ENCODE measurements at places on chromosomes 7 and 10.

DNA sequence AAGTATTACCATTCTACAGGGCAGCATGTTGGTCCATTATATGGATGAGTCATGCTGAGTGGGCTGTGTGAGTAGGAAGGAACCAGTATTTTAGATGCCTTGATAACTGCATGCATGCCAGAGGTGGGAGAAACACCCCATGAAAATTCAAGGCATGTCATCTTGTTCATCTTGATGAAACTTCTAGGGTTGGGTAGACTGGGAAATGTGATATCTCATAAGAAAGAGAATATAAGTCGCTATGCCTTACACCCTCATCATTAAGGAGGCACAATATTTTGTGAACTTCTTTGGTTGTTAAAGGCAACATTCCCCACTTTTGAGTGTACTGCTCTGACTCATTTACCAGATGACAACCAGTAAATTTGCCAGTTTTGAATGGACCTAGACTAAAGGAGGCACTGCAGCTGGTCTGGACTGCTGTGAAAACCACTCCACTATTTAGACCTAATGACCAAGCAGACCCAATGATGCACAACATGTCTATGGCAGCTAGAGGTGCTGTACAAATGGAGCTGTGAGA lies 48.0 kb downstream of the ZNF365 start:
- DNase-seq = no peak

DNA sequence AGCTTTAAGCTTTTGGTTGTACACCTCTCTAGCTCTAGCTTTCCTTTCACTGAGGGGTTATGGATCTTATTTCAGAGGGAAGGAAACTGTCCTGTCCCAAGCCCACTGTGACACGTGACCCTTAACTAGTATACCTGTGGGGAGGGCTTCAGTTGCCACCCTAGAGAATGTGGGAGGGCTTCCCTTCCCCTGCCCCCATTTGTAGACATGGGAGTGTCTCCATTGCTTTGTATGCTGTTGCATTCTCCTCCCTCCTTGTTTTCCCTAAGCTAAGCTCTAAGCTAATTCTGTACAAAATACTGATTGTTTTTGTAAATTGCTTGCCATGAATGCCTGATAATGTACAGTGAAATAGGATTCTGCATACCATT lies 11.2 kb downstream of the LUC7L2 start:
- no peak for DNase-seq

DNA sequence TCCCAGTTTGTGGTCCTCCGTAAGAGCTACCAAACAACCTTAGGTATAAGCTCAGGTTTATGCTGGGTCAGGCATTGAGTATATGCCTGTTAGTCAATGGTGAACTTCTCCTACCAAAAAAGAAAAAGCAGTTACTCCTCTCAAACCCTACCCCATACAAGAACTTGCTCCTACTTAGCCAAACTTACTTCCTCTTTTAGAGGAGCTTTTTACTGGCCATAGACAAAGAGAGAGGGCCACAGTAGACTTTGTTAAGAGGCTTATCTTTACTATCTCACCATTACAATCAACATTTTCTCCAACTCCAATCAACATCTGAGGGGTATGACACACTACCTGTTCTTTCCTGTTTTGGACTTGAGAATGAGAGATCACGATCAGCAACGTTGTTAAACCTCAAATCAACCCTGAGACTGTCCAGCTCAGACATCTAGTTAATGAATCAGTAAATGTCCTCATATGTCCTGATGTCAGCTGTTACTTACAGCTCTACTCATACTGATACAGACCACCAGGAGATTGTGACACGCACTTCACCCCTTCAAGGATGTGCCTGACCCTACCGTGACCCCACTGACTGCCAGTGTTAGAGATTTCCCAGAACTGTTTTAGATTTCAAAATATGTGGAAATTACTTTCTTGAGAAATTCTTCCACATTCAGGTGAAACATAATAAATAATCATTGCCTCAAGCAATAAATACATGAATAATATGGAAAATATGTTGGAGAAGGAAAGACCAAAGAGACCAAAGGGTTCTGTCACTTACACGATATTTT lies 18.4 kb upstream of the CCDC71L start:
- peak; percentile 9 for DNase-seq

DNA sequence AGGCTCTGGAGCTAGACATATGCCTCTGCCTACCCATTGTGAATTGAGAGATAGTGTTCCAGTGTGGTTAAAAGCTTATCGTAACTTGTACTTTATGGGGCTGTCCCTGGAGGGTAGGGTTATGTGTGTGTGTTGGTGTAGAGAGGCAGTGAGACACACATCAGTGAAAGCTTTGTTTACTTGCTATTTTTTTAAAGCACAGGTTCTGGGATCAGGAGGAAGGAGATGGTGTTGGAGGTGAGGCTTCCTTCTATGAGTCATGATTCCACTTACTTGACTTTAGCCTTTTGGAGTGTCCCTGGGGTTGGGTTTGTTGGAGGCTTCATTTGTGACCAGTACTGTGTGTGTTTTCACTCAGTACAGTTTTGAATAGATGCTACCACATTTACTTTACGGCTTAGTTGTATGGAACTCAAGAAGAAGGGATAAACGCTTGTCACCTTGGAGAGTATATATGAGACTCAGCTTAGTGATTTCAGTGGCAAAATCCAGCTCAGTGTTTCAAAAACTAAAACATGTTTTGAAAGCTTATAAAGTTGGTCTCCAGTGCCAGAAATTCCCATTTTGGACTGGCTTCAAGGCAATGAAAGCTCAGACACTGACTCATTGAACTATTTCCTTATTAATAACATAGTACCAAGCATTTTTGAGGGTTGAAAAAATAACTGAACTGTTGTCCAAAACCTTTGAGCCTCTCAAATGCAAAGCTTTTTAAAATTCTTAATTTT lies 106.2 kb downstream of the PLXDC2 start:
- DNase-seq = no peak

- DNase-seq = no peak
Observed at GRCh38 chr7:45219130-45219529, 61.5 kb downstream of the RAMP3 start.

DNA sequence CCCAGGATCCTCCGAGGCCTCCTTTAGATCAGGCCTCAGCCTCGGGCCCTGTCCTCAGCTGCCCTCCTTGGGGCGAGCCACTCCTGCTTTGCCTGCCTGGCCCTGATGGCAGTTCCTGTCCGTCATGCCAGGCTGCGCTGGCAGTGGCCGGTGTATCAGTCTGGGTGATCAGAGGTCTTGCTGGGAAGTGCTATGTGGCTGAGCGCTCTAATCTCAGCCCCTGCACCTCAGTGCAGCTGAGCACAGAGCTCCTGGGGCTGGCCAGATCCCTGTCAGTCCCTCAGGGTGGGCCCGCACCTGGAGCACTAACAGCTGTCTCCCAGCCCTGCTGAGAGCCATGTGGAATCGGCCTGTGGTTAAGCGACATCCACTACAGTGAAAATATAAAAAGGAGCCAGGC lies 14.8 kb upstream of the CFAP46 start:
- no peak for DNase-seq

GRCh38 chr10:126536148-126536547 lies 134.3 kb downstream of the C10orf90 start:
- no peak for DNase-seq

GRCh38 chr10:29028486-29028885 lies 260.4 kb upstream of the LYZL1 start:
- no peak for DNase-seq

DNA sequence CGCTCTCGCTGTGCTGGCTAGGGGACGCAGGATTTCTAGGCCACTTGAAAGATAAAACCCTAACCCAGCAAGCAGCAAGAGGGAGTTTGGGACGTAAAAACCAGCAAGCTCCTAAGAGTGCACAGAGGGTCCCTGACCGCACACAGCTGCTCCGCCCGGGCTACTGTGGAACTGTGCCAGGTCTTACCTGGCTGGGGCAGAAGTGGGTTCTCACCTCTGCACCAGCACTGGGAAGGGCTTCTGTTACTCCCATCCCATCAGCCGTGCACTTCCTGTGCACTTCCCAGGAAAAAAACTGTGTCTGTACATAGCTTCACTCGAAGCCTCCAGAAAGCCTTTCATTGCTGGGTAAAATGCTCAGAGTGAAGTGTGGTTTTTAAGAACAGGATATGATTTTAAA lies 45.9 kb upstream of the PTF1A start:
- no peak for DNase-seq

DNA sequence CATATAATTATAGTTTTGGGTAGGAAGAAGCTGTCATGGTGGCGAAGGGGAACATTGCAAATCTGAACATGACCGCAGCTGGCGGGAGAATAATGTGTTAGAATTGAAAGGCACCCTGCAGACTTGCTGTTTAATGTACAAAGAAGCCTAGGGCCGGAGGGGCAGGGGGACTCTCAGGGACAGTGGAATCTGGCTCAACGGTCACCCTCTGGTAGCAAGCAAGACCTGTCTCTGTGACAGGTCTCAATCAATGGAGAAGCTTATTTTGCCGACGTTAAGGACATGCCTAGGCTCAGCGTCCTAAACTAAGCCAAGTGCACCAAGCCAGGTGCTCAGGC lies 177.3 kb downstream of the NSUN6 start:
- no peak for DNase-seq

DNA sequence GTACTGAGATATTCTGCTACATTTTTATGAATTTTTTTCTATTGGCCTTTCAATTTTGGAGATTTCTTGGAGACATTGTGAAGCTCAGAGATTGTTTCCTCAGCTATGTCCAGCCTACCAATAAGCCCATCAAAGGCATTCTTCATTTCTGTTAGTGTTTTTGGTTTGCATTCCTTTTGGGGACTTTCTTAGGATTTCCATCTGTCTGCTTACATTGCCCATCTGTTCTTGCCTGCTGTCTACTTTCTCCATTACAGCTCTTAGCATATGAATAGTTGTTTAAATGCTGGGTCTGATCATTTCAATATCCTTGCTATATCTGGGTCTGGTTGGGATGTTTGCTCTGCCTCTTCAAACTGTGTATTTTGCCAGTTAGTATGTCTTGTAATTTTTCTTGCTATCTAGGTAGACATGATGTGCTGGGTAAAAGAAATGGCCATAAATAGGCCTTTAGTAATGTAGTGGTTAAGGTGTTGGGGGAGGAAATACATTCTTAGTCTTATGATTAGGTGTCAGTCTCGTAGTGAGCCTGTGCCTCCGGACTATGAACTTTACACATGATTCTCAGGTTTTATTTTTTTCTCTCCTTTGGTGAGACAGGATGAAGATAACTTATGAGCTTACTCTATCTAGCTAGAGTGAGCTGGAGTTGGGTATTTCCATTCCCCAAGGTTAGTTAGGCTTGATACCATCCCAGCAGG lies 32.6 kb upstream of the NME8 start:
- DNase-seq = no peak

DNA sequence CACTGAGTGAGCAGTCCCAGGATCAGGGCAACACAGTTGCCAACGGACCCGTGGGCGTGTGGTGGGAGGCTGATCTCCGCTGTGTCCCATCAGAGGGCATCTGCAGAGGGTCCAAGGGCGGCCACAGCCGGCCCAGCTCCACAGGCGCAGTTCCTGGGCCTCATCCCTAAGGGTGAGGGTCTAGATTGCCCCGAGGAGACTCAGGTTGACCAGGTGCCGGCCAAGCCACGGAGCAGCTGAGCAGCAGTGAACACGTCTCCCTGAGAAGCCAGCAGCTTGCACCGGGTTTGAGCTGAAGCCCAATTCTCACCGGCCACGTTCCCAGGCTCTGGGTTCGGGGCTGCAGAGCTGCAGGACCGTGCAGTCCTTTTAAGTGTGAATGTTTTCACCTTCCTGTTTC lies 58.8 kb upstream of the ADGRA1 start:
- DNase-seq = no peak

DNA sequence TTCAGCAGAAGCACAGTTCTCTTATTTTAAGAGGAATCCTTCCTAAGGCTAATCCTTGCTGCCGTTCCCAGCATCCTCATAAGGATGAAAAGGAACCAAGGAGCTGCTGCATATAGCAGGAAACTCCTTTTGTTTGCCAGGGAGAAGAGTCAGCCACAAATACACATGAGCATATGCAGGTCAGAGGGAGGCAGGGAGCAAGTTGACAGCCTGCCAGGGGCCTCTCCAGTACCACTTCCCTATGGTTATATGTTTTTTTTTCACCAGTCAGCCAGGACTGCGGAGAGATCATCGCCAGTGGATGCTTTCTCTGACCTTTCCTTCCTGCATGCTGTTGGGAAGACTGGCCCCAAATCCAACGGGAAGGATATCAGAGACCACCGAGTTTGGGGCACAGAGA lies 39.8 kb downstream of the SLC35B4 start:
- DNase-seq = no peak

DNA sequence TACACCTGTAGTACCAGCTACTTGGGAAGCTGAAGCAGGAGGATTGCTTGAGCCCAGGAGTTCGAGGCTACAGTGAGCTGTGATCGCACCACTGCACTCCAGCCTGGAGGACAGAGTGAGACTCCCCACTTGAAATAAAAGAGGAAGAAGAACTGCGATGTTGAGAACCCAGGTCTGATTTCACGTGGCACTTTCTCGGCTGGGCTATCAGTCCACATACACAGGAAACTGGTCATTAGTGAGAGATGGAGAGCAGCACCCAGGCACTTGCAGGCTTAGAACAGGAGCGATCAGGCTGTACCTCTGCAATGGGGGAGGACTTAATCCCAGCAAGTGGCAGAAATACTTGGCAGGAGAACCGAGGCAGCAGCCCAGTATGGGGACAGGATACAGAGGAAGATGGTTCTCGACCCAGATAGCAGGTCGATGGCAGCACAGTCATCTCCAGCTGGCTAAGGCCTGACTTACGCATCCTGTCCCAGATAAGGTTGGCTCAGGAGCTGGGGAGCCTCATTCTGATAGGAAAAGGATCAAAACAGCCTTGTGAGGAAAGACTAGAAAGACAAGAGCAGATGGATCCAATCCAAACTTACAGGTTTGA lies 487.7 kb upstream of the AUTS2 start:
- no peak for DNase-seq

DNA sequence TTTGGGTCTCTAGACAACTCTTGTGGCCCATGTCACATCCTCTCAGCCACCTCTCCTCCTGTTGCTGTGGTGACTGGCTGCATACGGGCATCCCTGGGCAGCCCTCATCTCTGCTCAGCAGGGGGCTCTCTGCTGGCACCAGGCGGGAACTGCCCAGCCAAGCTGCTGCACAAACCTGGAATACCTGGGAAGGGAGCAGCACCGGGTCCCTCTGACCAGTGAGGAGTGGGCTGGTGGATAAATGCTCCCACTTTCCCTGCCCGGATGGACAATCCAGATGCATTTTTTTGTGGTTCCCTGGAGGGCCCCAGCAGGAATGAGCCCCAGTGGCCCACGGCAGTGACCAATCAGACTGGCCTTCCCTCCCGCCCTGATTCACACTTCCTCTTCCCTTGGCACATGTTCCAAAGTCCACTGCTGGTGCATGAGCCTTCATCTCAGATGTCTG lies 21.9 kb downstream of the GRID1 start:
- DNase-seq = no peak

- no peak for DNase-seq
Observed at GRCh38 chr7:6656413-6656812, 19.3 kb downstream of the ZNF316 start.

DNA sequence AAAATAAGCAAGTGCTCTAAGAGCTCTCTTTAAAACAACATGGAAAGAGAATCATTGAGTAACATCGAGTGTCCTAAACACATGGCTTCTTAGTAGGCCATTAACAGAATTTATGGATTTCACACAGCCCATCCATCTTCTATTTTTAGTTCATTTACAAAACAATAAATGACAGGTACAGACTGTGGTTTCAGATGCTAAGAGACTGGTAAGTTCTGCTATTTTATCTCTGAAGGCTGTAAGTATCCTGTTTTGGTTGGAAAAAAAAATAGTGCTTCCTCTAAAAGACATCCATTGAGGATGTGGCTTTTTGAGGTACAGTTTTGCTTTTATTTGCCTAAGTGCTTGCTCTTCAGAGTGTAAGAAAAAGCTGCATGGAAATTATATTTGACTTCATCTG lies 27.4 kb upstream of the GNAI1 start:
- no peak for DNase-seq
